NCI-H187 treated with DMSO at 0.1 percent for 48 hours (cell line): ENCODE measurements at places on chromosomes 16 and 17.

DNA sequence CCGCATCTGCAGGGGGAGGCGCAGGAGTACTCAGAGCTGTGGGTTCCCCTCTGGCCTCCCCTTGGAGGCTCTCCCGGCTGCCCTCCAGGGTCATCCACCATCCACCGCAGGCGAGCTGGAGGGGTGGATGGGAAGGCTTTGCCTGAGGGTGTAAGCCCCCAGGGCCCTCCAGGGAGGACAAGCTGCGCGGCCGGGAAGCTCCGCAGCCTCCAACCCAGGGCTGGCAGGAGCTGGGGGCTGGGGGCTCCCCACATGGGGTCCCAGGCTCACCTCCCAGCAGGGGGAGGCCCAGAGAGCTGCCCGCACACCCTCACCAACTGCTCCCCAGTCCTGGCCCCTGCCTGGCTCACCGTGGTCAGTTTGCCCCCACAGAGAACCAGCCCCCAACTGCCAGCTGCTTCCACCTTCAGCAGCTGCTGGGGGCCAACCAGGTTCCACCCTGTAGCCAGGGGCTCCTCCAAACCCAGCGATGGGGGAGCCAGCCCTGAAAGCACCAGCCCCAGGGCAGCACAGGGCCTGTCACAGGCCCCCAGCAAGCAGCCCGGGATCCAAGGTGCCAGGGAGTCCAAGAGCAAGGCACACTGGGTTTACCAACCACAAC, 19.8 kb upstream of the CHMP6 start:
- DNase-seq: no peak

DNA sequence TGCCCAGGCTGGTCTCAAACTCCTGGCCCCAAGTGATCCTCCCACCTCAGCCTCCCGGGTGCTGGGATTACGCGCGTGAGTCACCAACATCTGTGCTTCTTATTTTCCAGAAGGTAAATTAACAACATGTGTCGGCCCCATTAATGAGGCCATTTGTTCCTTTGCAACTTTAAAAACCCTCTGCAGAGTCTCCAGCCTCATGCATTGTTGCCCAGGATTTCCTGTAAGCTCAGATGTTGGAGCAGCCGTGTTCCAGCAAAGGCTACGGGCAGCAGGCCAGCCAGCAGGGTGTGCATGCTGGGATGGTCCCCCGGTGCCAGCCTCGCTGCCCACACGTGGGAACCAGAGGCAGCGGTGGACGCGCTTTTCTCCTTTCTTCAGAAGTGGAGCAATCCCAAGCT, 19.1 kb upstream of the HEXD start:
- DNase-seq: no peak

DNA sequence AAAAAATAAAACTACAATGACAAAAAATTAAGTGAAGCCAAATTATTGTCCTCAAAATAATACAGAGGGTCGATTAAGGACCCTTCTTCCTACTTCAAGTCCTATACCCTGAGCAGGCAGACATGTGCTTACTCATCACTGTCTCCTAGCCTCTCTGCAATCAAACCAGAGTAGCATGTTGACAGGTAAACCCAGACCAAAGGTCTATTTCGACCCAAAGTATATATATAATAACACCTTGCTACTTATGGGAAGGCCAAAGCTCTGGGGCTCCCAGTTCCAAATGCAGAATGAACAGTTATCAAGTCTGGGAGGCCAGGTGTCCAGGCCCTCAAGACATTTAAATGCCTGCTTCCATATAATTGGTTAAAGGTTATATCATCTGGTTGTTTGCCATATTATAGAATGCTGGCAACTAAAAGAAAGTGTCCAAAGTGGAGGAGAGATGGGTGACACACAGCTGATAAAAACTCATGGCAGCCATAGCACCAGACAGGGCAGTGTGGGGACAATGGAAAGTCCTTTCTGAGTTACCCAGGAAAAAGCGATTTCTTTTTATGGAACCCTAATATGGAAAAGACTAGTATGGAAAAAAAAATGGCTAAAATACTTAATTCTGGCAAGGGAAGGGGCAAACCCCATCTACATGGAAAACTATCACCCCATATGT, 53.6 kb downstream of the N4BP1 start:
- DNase-seq: no peak

DNA sequence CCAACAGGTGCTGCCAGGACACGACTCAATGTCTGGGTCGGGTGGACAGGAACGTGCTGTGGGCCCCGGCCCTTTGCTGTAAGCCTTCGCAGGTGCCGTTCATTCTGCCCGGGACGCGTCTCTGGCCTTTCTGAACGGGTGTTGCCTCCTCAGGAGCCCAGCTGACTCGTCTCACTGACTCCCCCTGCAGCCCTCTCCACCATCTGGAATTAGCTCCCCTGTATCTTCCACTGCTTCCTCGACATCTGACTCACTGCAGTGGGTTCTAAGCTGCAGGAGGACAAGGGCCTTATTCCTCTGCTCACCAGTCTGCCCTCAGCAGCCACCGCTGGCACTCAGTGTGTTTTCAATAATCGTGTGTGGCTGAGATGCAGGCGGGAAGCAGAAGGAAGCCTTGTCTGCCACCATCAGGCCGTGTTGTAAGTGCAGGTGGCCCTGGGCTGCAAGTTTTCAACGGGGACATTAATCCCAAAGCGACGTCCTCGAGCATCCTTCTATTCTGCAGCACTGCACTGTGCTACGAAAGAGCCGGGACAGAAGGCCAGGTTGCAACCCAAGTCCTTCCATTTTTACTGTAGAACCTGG, 256.2 kb downstream of the FOXL1 start:
- DNase-seq: no peak

DNA sequence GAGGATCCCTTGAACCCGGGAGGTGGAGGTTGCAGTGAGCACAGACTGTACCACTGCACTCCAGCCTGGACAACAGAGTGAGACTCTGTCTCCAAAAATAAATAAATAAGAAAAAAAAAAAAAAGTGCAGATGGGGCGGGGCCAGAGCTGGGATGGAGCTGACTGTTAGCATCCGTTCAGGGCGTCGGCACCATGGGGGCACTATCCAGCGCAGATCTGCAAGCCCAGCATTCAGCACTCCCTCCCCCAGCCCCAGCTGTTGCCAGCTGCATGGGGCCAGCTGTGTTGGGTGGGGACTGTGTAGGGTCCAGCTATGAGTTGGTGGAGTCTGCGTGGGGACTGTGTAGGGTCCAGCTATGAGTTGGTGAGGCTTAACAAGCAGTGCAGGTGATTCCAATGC, 13.3 kb downstream of the GPRC5C start:
- DNase-seq: no peak

DNA sequence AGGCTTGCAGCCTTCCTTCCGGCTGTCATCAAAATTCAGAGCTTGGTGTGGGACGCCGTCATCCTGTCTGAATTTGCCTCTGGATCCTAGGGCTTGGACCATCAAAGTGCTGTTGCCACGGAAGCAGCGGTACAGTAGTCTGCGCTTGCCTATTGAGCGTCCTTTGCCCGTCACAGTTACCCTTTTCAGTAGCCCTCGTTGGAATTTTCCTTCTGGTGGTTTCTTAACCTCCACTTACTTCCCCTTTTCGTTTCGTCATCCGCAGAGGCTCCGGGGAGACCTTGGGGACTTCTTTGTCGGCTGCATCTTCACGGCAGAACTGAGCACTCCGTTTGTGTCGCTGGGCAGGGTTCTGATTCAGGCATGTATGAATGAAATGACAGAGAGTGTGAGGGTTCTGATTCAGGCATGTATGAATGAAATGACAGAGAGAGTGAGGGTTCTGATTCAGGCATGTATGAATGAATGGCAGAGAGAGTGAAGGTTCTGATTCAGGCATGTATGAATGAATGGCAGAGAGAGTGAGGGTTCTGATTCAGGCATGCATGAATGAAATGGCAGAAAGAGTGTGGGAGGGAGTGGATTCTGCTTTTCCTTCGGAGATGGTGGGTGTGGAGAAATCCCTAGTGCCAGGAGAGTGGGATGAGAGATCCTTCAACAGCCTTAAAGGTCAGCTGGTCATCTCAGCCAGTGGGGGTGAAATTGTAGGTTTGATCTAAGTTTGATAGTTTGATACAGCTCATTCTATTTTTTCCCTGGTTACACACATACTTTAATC, 8.0 kb downstream of the TLCD3A start:
- no peak for DNase-seq

DNA sequence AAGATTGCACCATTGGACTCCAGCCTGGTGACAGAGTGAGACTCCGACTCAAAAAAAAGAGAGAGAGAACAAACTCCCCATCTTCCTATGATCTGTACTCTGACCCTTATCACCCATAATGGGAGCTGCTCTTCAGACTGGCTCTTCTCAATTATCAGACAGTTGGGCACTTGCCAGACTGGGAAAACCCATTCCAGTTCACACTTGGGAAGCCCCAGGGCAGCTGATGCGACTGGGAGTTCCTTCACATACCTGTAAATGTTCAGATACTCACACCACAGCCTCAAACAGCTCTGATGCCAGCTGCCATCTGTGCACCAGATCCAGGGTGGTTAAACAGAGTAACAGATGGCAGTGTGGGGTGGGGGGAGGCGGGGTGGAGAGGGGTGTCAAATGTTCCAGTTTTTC, 23.8 kb upstream of the TMEM101 start:
- DNase-seq: no peak

DNA sequence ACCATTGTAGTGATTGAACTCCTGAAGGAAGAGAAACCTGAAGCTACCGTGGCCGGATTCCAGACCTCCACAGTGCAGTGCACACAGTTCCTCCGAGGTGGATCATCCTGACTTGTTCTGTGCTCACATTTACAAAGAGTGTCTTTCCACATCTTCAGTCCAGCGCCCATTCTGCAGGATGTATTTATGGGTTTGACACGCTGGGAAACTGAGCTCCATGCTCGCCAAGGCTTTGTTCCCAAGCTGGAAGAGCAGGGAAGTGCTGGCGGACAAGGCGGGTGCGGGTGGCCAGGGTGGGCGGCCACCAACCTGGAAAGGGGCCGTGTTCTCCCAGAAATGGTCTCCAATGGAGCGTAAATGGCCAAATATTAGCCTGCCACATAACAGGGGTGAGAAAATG, 227.9 kb downstream of the IRF8 start:
- no peak for DNase-seq

- DNase-seq: peak; percentile 60
Observed at GRCh38 chr17:80689129-80689619, 144.5 kb downstream of the RPTOR start.

- no peak for DNase-seq
Observed at GRCh38 chr16:88886420-88886844, 20.0 kb upstream of the PABPN1L start.

DNA sequence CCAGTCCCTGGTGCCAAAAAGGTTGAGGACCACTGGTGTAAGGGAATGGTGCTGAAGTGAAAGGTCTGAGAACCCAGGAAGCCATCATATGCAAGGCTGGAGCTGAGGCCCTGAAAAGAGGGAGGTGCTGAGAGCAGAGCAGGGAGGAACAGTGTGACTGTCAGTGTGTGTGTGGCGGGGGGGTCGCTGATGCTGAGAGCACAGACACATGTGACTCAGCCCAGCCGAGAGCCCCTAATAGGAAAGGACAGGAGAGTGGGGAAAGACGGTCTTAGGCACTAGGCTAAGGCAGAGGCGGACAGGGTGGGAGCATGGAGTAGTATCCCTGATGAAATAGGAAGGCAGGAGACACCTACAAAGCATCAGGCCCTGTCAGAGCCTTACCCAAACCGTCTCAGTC, 1.2 kb downstream of the B9D1 start:
- no peak for DNase-seq

GRCh38 chr17:38749223-38750043, 1.3 kb upstream of the PCGF2 start:
- no peak for DNase-seq

DNA sequence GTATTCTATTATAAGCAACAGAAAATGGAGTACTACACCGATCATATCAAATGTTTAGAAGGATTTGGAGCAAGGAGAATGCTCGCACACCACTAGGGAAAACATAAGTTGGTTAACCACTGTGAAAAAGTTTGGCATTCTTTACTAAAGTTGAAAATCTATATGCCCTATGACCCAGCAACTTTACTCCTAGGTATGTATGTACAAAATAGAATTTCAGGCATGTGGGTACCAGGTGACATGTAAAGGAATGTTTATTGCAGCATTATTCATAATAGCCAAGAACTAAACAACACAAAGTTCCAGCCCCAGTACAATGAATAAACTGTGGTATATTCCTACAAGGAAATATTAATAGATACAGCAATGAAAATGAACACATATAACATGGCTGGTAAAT, 5.8 kb upstream of the HBZ start:
- DNase-seq: no peak

- no peak for DNase-seq
Observed at GRCh38 chr16:80806927-80807340, 2.5 kb upstream of the CDYL2 start.

DNA sequence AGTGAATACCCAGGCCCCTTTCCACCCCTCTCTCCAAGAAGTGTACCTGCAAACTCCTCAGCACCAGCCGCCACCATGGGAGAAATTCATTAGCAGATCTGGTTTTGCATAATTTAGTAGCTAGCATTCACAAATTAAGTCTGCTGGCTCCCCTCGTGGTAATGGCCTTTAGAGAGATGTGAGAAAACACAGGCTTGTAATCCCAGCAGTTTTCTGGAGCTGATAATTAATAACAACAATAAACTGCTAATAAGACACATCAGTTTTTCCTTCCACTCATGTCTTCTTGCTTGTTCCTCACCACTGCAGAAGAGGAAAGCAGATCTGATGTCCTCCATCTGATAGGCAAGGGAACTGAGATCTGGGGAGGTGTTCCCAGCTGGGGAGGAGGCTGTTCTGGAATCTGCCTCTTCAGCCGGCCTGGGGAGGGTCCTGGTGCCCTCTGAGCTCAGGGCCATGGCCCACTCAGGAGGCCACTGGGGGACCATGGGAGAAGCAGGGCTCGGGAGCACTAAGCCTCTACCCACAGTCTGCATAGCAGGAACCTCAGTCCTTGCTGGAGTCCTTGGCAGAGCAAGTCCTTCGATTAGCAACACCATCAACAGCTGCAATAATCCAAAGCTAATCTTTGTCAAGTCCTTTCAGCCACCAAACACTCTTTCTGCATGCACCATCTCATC, 74.2 kb upstream of the DNAJA2 start:
- DNase-seq: no peak

GRCh38 chr17:77206158-77206956, 65.6 kb downstream of the SEC14L1 start:
- DNase-seq: no peak

DNA sequence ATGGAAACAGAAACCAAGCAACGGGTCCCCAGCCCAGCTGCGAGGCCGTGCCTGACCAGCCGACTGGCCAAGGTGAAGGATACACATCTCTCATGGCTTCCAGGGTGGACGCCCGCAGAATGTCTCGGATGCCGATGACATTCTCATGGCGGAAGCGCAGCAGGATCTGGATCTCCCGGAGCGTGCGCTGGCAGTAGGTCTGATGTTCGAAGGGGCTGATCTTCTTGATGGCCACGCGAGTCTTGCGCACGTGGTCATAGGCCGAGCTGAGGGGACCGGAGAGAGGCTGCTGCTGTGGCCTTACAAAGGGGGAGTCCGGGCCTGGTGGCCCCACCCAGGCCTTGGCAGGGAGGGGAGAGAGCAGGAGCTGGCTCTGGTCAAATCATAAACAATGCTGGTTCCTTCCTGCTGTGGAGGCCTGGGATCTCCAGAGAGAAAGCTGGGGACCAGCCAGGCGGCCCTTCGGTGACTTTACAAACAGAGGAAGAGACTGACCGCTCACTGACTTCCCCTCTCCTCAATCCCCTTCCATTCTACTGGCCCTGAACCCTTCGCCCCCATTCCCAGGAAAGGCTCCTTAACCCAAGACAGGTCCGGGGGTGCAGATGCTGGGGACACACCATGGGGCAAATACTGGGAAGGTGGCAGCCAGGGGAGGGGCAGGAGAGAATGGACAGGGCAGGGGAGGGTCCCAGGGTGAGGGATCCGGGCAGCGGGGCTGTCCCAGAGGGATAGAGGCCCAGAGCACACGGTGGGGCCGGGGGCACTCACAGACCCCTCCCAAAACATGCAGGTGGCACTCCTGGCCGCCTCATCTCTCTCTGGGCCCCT, 1.1 kb downstream of the MAPK3 start:
- no peak for DNase-seq

- DNase-seq: no peak
Observed at GRCh38 chr17:37488009-37488604, 1.6 kb upstream of the DUSP14 start.
